Vagina (tissue), 2 donors: ENCODE measurements at places on chromosomes 4 and X.

- no peak for DNase-seq
- peaks cover 16% of the 10 kb centered on the region for H3K4me1 ChIP-seq
- no peaks in the 10 kb centered on the region for H3K27me3 ChIP-seq
Observed at GRCh38 chr4:476501-476900, 22.5 kb downstream of the ZNF721 start.

DNA sequence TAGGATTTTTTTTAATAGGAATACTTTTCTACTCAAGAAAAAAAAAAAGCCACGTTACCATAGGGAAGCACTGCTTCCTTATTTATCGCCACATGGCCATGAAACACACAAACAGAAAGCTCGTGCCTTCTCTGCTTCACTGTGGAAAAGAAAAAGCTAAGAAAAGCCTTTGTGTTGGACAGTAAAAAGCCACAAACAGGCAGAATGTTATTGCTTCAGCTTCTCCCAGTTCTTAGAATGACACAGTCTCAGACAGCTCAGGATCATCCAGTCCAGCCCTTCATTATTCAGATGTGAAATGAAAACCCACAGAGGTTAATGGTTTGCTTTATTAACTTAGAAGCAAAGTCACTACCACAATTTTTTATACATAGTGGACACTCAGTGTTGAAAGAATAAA, 181.6 kb upstream of the NOCT start:
- H3K36me3 ChIP-seq: no peaks in the 10 kb centered on the region
- DNase-seq: no peak
- no peaks in the 10 kb centered on the region for H3K4me1 ChIP-seq
- no peak overlapping the region for H3K4me3 ChIP-seq
- no peaks in the 10 kb centered on the region for H3K27me3 ChIP-seq

DNA sequence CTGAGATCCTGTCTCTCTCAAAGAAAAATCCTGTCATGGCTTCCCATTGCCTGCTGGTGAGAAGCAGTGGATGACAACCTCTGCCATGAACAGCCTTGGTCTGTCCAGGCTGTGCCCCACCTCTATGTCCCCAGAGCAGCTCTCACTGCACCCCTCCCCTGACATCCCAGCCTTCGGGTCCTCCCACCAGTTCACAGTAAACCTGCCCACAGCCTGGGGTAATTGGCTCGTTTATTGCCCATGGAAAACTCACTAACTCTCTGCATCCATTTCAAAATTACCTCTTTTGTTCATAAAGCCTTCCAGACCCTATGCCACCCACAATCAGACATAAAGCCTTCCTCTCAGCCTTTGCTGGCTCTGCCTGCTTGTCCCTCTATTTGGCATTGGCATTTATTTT, 10.7 kb upstream of the HMGB3 start:
- no peak overlapping the region for H3K27ac ChIP-seq
- no peaks in the 10 kb centered on the region for H3K4me1 ChIP-seq
- no peaks in the 10 kb centered on the region for H3K27me3 ChIP-seq
- no peak for DNase-seq
- H3K36me3 ChIP-seq: no peaks in the 10 kb centered on the region
- H3K4me3 ChIP-seq: no peak overlapping the region

GRCh38 chrX:21490341-21490740, 116.1 kb downstream of the CNKSR2 start:
- no peak overlapping the region for H3K4me3 ChIP-seq
- DNase-seq: no peak
- H3K36me3 ChIP-seq: no peaks in the 10 kb centered on the region
- no peaks in the 10 kb centered on the region for H3K4me1 ChIP-seq

GRCh38 chrX:130196466-130196865, 24.7 kb downstream of the RAB33A start:
- H3K4me1 ChIP-seq: no peaks in the 10 kb centered on the region
- no peaks in the 10 kb centered on the region for H3K27me3 ChIP-seq
- H3K36me3 ChIP-seq: no peaks in the 10 kb centered on the region
- H3K4me3 ChIP-seq: no peak overlapping the region
- H3K27ac ChIP-seq: no peak overlapping the region
- no peak for DNase-seq

DNA sequence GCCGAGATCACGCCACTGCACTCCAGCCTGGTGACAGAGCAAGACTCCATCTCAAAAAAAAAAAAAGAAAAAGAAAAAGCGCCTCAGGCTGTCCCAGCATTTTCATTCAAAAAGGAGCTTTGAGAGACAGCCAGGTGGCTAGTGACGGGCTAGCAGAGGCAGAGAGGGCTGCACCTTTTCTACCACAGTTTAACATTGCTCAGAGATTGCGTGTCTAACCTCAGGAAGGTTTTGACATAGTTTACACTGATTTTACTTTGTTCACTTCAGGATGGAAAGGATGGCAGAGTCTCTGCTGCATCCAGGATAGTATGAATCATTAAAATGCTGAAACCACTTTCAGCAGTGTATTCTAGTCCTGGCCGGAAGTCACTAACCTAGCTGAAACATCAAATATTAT, 28.1 kb downstream of the ZFP42 start:
- DNase-seq: no peak
- H3K4me3 ChIP-seq: no peak overlapping the region
- no peaks in the 10 kb centered on the region for H3K27me3 ChIP-seq
- no peaks in the 10 kb centered on the region for H3K36me3 ChIP-seq
